ENCODE measurements at places on chromosomes 5 and 9. TPM values are rescaled to one million over a fixed set of nuclear protein-coding genes. Genes with fewer than 3 reads are reported as not detected.

PTGES gene
- 1.8 TPM for polyA plus RNA-seq

EIF4E1B gene
- polyA plus RNA-seq: 1.5 TPM

NEUROG1 gene
- polyA plus RNA-seq: not detected

SLC4A9 gene
- polyA plus RNA-seq: 0.89 TPM

SPINK7 gene
- polyA plus RNA-seq: not detected

KLF9 gene
- 9.0 TPM for polyA plus RNA-seq

EPB41L4A gene
- 6.8 TPM for polyA plus RNA-seq

PCDHGA6 gene
- polyA plus RNA-seq: 1.4 TPM

P4HA2 gene
- 34.7 TPM for polyA plus RNA-seq

HAPLN1 gene
- polyA plus RNA-seq: 0.02 TPM

SPATA31D4 gene
- polyA plus RNA-seq: not detected

DMRT3 gene
- not detected for polyA plus RNA-seq

RELL2 gene
- polyA plus RNA-seq: 9.0 TPM

INSYN2B gene
- polyA plus RNA-seq: 0.02 TPM

KIF24 gene
- polyA plus RNA-seq: 0.52 TPM

HARS1 gene
- 47.8 TPM for polyA plus RNA-seq

FOXD4L5 gene
- 0.04 TPM for polyA plus RNA-seq

TRAF1 gene
- 6.2 TPM for polyA plus RNA-seq

LCNL1 gene
- polyA plus RNA-seq: 0.38 TPM

ARL14EPL gene
- not detected for polyA plus RNA-seq

ARHGEF37 gene
- 5.7 TPM for polyA plus RNA-seq

PCDHGA7 gene
- polyA plus RNA-seq: 0.92 TPM

ZNF879 gene
- 1.6 TPM for polyA plus RNA-seq

KIF4B gene
- polyA plus RNA-seq: not detected

HNRNPAB gene
- polyA plus RNA-seq: 52.7 TPM

MLANA gene
- polyA plus RNA-seq: not detected

TUSC1 gene
- polyA plus RNA-seq: 2.9 TPM

FGF10 gene
- 3.8 TPM for polyA plus RNA-seq

FAM120A gene
- 24.2 TPM for polyA plus RNA-seq

OR13J1 gene
- not detected for polyA plus RNA-seq

ANKRD31 gene
- 0.12 TPM for polyA plus RNA-seq

SPEF2 gene
- polyA plus RNA-seq: 11.8 TPM

ORM2 gene
- 0.12 TPM for polyA plus RNA-seq

SLC34A1 gene
- not detected for polyA plus RNA-seq

PAXX gene
- polyA plus RNA-seq: 184 TPM

CAMSAP1 gene
- 4.0 TPM for polyA plus RNA-seq

CACNA1B gene
- polyA plus RNA-seq: 0.30 TPM

SLC36A1 gene
- polyA plus RNA-seq: 2.2 TPM

PDCD1LG2 gene
- 0.08 TPM for polyA plus RNA-seq

GFI1B gene
- not detected for polyA plus RNA-seq

SPINK4 gene
- 1.5 TPM for polyA plus RNA-seq

PTGS1 gene
- 0.76 TPM for polyA plus RNA-seq

OMD gene
- 0.52 TPM for polyA plus RNA-seq

MEIKIN gene
- not detected for polyA plus RNA-seq

AK8 gene
- 1.0 TPM for polyA plus RNA-seq
